ENCODE measurements at places on chromosomes 12 and 14.

DNA sequence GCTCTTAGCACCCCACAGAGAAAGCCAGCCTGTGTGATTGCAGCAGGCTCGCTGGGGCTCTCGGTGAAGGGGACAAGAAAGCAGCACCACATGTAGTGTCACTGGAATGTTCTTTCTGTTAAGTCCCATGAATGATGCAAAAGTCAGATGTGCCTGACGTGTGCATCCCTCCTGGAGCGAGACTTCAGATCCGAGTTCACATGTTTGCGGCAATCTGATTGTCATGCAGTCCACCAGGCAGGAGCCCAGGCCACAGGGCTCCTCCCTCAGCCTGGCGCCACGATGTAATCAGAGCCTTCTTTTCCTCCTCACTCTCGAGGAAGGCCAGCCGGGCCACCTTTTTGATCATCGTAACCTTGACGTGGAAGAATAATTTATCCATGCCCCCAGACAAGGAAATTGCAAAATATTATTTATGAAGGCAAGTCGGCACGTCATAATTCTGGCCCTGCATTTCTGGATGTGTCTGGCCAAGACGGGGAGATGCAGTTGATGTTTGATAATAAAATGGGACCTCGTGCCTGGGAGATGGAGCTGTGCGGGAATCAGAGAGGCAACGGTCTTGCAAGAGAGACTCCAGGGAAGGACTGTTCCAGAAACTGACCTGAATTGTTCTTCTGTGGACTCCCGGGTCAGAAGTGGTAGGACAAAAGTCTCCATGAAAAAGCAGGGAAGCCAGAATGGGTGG lies 214.6 kb downstream of the PHETA1 start:
- DNase-seq, result no peak

- no peak for DNase-seq
Observed at GRCh38 chr12:6946033-6946919, 2.5 kb downstream of the C12orf57 start.

DNA sequence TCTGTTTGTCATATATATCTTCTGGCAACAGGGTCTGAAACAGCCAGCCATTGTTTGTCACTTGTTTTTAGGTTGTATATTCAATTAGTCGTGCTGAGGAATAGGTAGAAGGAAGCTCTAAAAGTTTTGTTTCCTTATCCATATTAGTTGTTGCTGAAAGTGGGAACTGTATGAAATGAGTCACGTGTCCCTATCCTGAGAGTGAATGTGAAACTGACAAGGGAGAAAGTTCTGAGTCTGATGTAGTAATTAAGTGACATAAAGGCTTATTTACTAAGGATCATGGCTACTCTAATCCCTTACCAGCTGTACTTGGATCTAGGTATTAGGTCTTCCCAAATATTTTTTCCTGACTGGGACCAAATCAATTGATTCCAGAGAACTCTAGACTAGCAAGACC lies 16.4 kb downstream of the FAM234B start:
- no peak for DNase-seq

DNA sequence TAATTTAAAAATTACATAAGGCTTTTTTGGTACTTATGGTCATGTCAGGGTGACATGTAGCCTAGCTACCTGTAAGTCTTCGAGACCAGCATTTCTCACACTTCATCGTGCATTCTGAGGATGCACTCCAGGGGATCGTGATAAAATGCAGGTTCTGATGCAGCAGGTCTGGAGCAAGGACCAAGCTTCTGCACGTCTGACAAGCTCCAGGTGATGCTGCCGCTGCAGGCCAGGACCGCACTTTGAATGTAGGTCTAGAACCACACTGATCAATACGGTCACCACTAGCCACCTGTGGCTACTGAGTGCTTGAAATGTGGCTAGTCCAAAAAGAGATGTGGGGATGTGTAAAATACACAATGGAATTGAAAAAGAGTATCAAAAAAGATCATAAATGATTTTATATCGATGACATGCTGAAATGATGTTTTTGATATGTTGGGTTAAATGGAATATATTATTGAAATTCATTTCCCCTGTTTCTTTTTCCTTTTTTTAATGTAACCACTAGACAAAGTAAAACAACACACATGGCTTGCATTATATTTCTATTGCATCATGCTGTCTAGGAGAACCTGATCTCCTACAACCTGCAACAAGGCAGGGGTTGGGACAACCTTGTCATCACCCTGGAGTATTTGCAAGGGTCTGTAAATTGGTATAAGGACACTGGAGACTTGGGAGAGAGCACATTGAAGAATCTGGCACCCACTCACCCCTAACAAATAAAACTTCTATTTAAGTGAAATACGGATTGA lies 142.4 kb downstream of the DPF3 start:
- DNase-seq, result no peak

All from stimulated activated CD4-positive, alpha-beta T cell treated with anti-CD3 and anti-CD28 coated beads, Interleukin-15, amount 100 ng/mL, for 1 hour (primary cell).